Neuronal stem cell (in vitro differentiated cells): ENCODE measurements at places on chromosomes 6 and 20.

DNA sequence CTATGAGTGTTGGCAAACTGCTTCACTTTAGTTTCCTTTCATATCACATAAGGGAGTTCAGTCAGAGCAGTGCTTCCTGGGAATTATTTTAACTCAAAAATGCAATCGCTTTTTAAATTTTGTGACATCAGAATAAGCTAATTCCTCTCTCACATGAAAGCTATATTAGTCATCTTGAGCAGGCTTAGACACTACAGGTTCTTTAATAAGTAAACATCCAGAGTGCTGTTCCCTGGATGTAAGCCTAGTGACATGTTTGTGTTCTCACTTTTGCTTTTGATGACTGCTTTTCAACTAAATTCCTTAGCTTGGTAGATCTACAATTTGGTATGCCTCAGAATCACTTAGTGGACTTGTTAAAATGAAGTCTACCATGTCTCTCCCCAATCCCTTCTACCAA is 252.7 kb upstream of the POU3F2 start:
- H3K4me3 ChIP-seq, result no peak overlapping the region
- H3K36me3 ChIP-seq, result no peaks in the 10 kb centered on the region
- peaks cover 2% of the 10 kb centered on the region for H3K4me1 ChIP-seq
- H3K27ac ChIP-seq, result no peak overlapping the region

GRCh38 chr6:149235130-149235561 is 82.4 kb upstream of the TAB2 start:
- DNase-seq, result no peak
- no peaks in the 10 kb centered on the region for H3K27me3 ChIP-seq
- no peaks in the 10 kb centered on the region for H3K36me3 ChIP-seq
- H3K4me3 ChIP-seq, result no peak overlapping the region
- H3K27ac ChIP-seq, result no peak overlapping the region

DNA sequence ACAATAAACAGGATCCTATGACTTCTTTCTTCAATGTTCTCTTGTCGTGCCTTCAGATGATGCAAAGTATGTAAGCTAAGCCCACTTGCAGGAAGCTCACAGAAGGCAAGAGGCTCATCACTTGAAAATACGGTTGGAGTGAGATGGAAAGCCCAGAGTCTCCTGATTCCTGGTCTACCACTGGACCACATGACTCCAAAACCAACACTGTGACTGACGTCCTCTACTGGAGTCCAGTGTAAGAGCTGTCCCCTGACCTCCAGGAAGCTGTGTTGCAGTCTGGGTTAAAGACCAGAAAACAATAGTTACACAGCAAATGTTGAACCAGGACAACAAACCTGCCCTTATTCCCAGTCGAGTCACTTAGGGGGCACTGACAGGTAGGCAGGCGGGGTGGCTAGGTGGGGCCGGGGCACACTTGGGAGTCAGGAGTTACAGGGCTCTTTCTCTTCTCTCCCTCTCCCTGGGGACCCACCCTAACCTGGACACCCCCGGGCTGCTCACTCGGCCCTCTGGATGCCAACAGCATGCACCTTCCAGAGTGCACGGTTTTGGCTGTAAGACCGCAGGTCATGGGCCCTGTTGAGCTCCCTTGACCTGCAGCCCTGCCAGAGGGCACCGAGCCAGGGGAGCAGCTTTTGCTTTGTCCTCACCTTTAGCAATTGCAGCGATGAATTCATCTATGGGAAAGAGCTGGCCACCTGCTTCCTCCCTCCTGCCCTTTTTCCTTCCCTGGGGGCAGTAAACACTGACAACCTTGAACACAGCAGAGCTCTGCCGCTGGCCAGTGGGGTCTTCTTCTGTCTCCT is 7.4 kb downstream of the PCK1 start:
- no peak overlapping the region for H3K4me3 ChIP-seq
- H3K36me3 ChIP-seq, result no peaks in the 10 kb centered on the region
- no peaks in the 10 kb centered on the region for H3K27me3 ChIP-seq

DNA sequence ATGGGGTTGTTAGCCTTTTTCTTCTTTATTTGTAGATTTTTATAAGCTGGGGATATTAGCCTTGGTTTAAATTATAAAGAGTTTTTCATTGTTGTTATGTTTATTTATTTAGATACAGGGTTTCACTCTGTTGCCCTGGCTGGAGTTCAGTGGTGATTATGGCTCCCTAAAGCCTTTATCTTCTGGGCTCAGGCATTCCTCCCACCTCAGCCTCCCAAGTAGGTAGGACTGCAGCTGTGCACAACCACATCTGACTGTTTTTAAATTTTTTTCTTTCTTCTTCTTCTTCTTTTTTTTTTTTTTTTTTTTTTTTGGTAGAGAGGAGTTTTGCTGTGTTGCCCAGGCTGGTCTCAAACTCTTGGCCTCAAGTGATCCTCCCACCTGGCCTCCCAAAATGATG is 80.9 kb downstream of the UBE3D start:
- H3K27ac ChIP-seq, result no peak overlapping the region
- no peak for DNase-seq
- H3K27me3 ChIP-seq, result no peaks in the 10 kb centered on the region
- no peak overlapping the region for H3K4me3 ChIP-seq
- H3K4me1 ChIP-seq, result no peaks in the 10 kb centered on the region
- no peaks in the 10 kb centered on the region for H3K36me3 ChIP-seq

- no peaks in the 10 kb centered on the region for H3K27me3 ChIP-seq
- H3K4me3 ChIP-seq, result no peak overlapping the region
- peaks cover 5% of the 10 kb centered on the region for H3K36me3 ChIP-seq
- no peaks in the 10 kb centered on the region for H3K4me1 ChIP-seq
- DNase-seq, result no peak
These were observed 70.5 kb upstream of the THEMIS start for GRCh38 chr6:127971386-127971785.

DNA sequence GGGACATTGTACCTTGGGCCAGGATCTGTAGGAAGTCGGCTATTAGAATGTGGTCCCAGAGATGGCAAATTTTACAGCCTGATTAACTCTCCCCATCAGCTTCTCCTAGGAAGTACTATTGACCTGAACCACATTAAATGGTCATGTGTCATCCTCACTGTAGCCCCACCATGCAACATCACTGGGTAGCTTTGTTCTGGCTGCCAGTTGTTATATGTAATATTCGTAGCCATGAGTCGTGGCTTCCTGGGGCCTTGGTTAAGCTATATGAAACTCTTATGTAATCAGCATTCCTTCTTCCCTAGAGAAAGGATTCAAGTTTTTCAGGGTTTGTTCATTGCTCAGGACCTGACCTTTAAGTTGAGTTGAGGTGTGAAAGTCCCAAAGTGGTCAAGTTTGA is 125.7 kb downstream of the ANKS1A start:
- no peak overlapping the region for H3K4me3 ChIP-seq
- DNase-seq, result no peak
- H3K27ac ChIP-seq, result no peak overlapping the region
- no peaks in the 10 kb centered on the region for H3K27me3 ChIP-seq

DNA sequence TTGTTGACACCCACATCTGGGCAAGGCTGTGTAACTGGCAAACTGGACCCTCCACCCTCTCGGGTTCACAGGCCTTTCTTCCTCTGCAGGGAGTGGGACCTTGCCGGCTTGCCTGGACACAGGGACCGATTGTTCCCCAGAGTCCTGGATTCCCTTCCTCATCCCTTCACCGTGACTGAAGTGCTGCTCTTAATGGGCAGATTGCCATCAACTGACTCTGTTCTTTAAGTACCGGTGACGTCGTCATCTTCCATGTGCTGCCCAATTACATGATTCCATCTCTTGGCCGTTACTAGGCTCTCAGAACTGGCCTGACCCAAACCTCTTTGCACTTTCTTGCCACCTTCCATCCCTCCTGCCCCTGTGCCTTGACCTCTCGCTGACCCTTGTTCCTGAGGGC is 85.4 kb downstream of the EYA4 start:
- no peak for DNase-seq
- no peaks in the 10 kb centered on the region for H3K36me3 ChIP-seq
- H3K27ac ChIP-seq, result no peak overlapping the region
- no peaks in the 10 kb centered on the region for H3K27me3 ChIP-seq
- H3K4me1 ChIP-seq, result no peaks in the 10 kb centered on the region
